ENCODE measurements at places on chromosomes 4 and X. TPM values are rescaled to one million over a fixed set of nuclear protein-coding genes. Genes with fewer than 3 reads are reported as not detected.

- no peak for DNase-seq
Observed at GRCh38 chr4:142085513-142086292, 449.3 kb downstream of the IL15 start.

GRCh38 chr4:8384397-8385060 lies 56.0 kb downstream of the ACOX3 start:
- DNase-seq, result no peak

The TGIF2LX gene
- total RNA-seq, result not detected

The XPNPEP2 gene
- 0.24 TPM for total RNA-seq

GRCh38 chrX:44784241-44784640 lies 59.6 kb upstream of the DUSP21 start:
- no peak for DNase-seq

- DNase-seq, result no peak
Observed at GRCh38 chr4:155342142-155342541, 34.6 kb downstream of the MAP9 start.

- no peak for DNase-seq
Observed at GRCh38 chr4:48079972-48080391, 54.1 kb downstream of the TXK start.

DNA sequence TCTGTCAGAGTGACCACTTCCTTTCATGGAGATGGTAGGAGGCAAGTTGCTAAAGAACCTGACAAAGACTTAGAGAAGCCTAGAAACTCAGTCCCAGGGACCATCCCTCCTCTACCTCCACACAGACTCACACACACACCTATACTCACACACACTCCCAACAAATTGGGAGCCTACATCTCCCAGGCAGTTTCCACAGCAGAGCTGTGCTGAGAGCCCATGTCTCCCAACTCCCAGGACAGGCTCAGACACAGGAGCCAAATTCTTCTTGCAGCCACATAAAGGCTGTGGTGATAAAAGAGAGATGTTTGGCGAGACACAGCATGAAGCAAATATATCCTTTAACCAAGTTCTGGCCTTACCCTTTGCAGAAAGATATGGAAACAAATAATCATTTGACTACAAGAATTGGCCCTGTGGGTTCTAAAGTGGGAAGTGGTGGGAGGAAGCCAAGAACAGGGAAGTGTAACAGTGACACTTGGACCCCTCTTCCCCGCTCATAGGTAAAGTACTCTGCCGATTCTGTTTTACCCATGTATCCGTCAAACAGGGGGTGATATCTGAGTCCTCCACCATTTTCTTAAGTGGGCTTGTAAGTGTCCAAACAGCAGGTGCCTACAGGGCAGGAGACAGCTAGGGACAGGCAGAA lies 11.0 kb upstream of the IDS start:
- DNase-seq, result no peak

DNA sequence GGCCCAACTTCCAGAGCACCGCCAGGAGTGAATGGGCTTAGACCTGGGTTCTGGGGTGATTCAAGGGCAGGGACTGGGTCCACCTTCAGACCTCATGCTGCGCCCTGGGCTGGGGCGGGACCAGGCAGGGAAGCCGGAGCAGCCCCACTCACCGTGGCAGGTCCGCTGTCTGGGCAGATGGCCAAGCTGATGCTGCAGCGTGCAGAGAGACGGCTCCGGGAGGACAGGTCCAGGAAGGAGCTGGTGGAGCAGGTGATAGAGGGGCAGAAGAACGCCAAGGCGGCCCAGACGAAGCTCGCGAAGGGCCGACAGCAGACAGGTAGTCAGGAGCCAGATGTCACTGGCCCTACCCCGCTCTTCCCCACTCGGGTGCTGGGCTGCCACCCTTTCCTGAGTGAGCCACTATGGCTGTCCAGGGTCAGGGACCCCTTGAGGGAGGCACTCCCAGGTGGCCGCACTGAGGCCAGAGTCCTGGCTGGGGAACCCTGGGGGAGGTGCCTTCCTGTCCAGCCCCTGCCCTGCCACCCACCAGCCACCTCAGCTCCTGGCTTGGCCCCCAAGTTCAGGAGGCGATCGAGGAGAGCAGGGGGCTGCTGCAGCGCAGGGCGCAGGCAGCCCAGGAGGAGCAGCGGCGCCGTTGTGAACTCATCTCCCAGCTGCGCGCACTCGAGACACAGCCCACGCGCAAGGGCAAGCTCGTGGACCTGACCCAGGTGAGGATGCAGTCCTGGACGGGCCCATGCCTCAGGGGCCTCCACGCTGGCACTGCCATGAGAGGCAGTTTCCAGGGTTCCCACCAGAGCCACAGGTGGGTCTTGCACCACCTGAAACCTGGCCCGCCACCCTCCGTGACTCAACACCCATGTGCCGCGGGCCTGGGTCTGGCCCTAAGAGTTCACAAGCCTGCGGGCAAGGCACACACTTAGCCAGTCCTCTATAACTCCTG lies 10.1 kb upstream of the RNF4 start:
- DNase-seq, result no peak

GRCh38 chrX:108160309-108160708 lies 68.7 kb downstream of the ATG4A start:
- DNase-seq, result no peak

DNA sequence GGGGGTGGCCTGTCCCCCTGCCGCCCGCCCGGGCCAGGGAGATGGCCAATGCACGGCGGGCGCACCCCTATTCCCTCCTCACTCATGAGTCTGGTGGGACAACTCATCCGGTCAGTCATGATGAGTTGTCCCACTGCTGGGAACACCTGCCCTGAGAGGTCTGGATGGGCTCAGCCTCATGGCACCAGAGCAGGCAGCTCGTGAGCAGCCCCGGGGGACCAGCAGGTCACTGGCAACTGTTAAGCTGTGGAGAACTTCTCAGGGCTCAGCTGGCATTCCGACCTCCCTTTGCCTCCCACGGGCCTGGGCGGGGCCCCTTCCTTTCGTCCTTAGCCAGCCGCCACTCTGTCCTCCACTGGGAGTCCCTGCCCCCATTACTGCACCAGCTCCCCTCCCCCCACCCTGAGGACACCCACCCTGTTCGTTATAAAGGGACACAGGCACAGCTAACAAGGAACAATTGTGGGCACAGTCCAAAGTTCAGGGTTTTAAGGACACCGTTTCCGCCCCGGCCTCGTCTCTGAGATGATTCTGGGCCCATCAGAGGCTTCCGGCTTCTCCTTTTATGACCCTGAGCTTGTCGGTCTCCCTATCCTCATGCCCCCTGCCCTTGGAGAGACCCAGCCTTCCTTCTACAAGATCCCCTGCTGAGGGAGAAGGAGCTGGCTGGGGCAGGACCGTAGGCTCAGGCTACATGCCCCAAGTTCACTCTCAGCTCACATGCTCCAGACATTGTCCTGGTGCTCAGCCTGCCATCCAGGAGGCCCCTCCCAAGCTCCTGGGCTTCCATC lies 14.6 kb upstream of the KIAA0232 start:
- no peak for DNase-seq

- DNase-seq, result no peak
Observed at GRCh38 chr4:38872620-38873019, 5.0 kb downstream of the FAM114A1 start.

GRCh38 chr4:89352541-89352940 lies 44.9 kb upstream of the GPRIN3 start:
- DNase-seq, result no peak

GRCh38 chrX:4315891-4316290 lies 602.4 kb upstream of the PRKX start:
- no peak for DNase-seq

All from activated CD4-positive, alpha-beta T cell treated with anti-CD3 and anti-CD28 coated beads, Interleukin-2, amount 10 ng/mL, durations not matched to agents 24 days and 14 days (primary cell).